ENCODE measurements at places on chromosomes 12 and 14. TPM values are rescaled to one million over a fixed set of nuclear protein-coding genes. Genes with fewer than 3 reads are reported as not detected.

SMIM41 gene
- polyA plus RNA-seq, result 0.18 TPM

- DNase-seq, result no peak
Observed at GRCh38 chr14:31933716-31934115, 143.4 kb upstream of the ARHGAP5 start.

IGFBP6 gene
- 59.2 TPM for polyA plus RNA-seq

DNA sequence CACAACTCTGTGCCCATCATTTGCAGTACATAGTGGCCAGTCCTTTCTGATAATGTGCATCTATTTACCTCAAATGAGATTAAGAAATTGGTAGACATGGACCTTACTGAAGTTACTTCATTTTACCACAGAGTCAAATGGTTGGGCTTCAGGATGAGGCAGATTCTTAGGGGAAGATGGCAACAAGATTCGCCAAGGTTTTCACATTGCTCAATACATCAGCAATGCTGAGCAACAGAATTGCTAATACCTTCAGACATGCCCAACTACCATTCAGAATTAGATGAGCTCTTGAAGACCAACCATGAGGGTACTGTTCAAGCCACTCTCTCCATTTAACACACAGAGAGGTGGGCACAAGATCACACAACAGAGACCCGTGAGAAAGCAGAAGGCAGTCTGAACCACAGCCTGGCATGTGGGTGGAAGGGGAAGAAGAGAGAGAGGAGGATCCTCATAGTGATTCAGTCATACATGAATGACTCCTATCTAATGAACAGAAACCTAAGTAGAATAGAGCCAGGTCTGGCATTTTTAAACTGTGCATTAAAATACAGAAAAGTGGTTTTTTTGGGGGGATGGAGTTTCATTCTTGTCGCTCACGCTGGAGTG, 28.5 kb downstream of the CPM start:
- DNase-seq, result no peak

PTCSC3 gene
- polyA plus RNA-seq, result not detected

SLC39A2 gene
- polyA plus RNA-seq, result not detected

ADCY4 gene
- 15.2 TPM for polyA plus RNA-seq

DNA sequence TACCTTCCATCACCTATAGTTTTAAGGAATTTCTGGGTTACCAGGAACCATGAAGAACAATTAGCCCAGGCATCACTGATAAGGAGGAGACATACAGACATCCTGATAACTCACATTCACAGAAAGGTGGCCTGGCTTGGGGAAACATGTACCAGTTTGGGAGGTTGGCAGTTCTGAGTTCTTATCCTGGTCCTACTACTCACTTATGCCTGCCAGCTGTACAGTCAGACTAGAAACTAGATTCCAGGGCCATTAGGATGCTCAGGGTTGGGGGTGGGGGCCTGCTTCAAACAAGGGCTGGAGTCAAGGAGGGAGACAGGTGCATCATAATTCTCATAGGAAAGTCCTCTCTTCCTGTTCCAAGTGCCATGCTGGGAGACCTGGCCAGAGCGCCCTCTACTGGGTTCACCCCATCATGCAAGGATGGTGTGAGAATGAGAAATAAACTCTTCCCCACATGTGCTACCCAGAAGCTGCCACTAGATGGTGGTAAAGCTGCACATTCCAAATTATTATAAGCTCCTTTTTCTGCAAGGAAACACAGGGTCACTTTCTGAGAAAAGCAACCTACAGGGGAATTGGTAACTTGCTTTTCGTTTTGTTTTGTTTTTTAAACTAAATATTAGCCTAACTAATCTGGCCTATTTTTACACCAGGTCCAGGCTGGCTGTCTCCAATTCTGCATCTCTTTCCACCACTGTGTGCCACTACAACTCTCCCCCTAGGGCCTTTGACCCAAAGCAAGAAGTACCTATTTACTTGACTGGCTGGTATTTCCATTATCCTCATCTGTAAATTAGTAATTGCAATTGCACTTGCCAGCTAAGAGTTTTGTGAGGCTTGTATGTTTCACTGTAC, 14.5 kb downstream of the OAS2 start:
- no peak for DNase-seq
